Fibroblast of skin of right biceps (primary cell): ENCODE measurements at places on chromosomes 1 and 21.

DNA sequence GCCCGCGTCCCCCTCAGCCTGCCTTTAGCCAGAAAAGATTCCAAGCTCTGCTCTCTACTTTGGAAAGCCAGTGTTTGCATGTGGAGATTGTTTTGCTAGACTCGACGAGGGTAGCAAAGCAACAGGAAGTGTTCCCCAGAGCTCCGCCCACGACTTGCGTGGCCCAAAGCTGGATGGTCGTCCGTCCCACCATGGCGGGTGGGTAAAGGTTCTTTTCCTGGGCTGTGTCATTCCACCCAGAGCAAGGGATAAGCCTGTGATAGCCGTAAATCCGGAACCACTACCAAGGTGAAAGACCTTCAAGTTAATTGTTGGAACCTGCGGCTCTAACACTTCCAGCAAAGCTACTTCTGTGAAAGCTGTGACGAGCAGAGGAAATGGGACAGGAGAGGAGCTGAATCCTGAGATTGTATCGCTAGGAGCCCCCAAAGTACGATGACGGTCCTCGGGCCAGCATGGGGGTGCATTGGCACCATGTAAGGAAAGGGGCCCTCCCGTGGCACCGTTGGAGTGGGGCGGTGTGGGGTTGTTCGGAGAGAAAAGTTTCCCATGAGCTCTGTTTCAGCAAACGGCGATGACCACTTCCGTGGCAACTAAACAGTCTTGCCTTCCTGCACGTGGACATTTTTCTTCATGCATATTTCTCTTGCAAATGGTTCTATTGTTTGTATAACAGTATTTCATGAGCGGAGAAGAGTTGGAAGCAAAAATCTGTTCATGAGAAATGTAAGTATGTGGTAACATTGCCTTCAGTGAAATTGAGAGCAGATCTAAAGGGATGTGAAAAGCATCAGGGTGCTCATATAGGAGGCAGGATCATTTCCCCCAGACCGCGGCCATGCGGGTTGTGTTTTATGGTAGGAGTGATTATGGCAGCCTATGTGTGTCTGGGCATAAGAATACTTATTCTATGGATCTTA is 8.4 kb downstream of the MX2 start:
- no peak for DNase-seq

- no peak for DNase-seq
Measured at GRCh38 chr1:20442920-20443625, 42.9 kb downstream of the CAMK2N1 start.

DNA sequence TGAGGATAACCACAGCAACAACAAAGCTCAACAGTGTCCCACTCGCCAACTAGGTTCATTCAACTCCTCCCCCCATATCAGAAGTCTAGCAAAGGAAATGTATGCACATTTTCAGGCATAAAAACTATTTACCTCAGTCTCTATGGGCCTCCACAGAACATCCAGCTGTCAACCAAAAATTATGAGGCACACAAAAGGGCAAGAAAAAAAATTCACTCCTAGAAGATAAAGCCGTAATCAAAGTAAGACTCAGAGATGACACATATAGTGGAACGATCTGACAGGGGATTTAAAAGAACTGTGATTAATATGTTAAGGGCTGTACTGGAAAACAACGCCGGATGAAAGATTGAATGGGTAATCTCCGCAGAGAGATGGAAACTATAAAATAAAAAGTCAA is 158.7 kb downstream of the NTPCR start:
- DNase-seq: peak; percentile 53

DNA sequence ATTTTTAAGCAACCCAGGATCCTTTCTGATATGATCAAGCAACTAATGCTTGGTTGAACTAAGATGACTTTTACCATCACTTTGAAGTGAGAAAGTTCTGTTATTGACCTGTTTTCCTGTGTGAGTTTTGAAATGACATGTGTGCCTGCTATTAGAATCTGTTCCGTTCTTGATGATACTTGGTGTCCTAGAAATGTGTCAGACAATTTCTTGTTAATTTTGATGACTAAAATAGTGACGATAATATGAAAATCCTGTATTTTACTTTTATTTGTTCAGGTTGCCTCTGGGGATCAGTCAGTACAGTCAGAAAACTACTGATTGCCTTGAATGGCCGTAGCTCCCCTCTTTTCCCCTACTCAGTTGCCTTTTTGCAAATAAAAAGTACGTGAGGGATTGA is 228.0 kb downstream of the RYR2 start:
- no peak for DNase-seq

- DNase-seq: peak; percentile 25
Measured at GRCh38 chr1:187477103-187477502, 648.4 kb downstream of the PLA2G4A start.
